ENCODE measurements at places on chromosomes 4 and X. TPM values are rescaled to one million over a fixed set of nuclear protein-coding genes. Genes with fewer than 3 reads are reported as not detected.
A peak's percentile ranks its signal among the peaks of the same experiment; 100 is the strongest.

Gene GSX2
- not detected for polyA plus RNA-seq

- no peak for DNase-seq
Observed at GRCh38 chr4:87498446-87498900, 30.7 kb downstream of the SPARCL1 start.

- DNase-seq: no peak
Observed at GRCh38 chr4:78661921-78662521, 110.5 kb downstream of the ANXA3 start.

- no peak for DNase-seq
Observed at GRCh38 chrX:139920316-139920715, 12.5 kb downstream of the ATP11C start.

Gene GAGE12J
- polyA plus RNA-seq: not detected

DNA sequence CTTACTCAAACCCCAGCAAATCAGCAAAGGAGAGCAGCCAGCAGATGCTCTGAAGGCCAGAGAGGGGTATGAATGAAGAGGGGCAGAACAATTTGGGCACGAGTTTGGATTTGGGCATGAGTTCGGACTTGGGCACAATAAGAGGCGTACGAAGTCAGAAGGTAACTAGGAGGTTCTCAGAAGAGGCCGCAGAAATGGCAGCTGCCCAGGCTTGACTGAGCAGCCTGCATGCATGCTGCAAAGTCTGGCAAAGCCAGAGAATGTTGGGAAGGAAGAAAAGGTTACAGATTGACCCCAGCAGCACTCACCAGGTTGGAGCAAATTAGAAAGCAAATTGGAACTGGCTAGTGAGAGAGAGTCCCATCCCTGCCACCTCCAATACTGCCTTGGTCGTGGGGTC lies 15.2 kb downstream of the CCDC149 start:
- DNase-seq: no peak

DNA sequence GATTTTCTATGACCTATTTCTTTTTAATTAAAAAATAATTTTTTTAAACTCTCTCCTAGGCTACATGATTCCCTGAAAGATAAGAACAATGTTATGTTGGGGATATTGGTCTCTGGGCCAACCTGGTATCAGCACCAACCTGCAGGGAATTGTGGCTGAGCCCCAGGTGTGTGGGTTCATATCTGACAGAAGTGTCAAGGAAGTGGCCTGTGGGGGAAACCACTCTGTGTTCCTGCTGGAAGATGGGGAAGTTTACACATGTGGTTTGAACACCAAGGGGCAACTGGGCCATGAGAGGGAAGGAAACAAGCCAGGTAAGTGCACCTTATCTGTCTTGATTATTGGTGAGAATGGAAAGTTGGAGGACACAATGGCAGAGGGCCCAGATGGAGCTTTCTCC lies 13.5 kb downstream of the HERC3 start:
- DNase-seq: peak; percentile 31

DNA sequence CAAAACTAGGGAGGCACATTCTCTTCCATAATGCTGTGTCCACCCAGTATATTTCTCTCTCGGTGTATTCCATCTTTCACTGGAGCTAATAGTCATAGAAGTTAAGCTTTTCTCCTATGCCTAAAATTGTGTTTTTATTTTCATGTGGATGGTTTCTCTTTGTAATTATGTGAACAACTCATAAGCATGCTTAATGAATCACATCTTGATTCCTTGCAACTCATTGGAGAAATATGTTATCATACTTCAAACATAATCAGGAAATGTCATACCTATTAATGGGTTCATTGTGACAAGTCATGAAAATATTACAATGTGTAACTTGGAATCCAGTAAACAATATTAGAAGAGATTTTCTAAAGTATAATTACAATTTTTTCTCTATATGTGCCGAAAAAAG lies 186.3 kb downstream of the SLC7A11 start:
- DNase-seq: no peak

Gene MAGEA1
- polyA plus RNA-seq: not detected

Gene GRPEL1
- polyA plus RNA-seq: 77.2 TPM

DNA sequence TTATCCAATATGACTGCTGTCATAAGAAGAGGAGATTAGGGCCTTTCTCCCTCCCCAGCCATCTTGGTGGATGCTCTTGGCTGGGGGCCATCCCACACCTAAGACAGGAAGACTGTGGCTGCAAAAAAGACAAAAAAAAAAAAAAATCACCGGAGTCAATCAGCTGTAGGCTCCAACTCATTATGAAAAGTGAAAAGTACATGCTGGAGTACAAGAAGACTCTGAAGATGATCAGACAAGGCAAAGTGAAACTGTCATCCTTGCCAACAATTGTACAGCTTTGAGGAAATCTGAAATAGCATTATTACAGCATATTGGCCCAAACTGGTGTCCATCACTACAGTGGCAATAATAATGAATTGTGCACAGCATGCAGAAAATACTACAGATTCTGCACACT lies 5.2 kb downstream of the EGFL6 start:
- DNase-seq: no peak

DNA sequence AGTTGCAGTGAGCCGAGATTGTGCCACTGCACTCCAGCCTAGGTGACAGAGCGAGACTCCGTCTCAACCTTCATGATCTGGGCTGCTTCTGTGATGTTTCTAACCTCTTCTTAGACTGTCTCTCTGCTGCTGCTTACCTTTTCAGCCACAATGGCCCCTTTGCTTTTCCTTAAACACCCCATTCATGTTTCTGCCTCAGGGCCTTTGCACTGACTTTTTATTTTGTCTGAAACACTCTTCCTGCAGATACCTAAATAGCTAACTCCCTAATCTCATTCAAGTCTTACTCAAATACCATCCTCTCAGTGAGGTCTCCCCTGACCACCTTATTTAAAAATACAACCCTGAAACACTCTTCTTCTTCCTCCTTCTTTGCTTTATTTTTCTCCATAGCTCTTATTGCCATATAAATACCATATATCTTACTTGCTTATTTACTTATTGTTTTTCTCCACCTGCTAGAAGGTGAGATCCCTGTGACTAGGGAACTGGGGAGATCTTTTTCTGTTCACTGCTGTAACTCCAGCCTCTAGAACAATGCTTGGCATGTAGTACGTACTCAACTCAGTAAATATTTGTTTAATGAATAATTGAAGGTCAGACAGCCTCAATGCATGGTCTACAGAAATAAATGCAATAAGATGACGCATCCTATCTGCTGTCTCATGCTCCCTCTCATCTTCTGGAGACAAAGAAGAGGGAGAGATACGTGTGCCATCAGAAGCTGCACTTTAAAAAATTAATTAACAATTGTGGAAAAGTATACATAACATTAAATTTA lies 43.8 kb upstream of the SETD7 start:
- no peak for DNase-seq

DNA sequence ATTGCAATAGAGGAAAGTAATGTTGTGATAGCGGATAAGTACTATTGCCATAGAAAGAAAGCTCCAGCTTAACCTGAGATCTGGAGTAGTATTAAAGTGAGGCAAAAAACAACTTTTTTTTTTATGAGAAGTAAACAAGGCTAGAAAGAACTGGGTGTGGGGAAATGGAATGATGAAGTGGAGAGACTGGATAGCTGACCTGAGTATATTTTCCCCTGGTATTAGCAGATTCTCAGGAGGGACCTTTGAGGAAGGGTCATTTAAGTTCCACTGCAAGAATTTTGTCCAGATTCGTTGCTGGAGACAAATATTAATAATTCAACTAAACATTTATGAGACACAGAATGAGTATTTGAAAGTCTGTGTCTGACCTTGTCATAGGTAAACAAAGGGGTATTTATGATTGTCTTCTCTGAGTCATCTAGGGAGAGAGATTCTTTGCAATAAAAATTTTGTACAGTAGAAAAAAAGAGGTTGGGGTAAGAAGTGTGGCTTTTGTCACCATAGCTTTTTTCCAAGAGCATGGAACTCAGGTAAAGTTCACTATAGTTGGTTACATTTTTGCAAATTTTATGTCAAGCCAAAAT lies 2095.9 kb downstream of the ARAP2 start:
- DNase-seq: no peak

- no peak for DNase-seq
Observed at GRCh38 chrX:151879856-151880255, 32.8 kb upstream of the MAGEA4 start.

DNA sequence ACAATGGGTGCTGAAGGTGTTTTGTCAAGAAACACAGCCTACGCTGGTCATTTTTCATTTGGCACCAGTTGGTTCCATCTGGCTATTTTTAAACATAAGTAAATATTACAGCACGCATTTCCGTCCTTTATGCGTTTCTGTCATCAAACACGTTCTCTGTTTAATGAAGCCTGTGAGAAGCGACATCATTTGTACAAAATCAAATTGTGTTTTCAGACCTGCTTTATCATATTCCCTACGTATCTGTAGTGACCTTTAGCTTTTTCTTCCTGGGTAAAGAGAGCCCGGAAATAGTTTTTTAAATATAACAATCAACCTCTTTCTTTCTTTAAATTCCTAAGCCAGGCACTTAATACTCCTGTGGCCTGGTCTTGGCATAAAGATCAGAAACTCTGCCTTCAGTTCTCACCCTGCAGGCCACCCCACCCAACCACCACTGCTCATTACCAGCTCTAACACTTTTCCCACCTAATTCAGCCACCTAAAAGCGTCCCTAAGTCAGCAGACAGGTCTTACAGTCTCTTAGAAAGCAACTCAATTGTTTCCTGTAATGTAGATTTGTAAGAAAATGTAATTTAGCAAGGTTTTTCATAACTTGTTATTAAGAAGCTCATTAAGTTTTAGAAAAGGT lies 30.4 kb downstream of the ACSL1 start:
- no peak for DNase-seq

Gene TKTL2
- polyA plus RNA-seq: not detected

DNA sequence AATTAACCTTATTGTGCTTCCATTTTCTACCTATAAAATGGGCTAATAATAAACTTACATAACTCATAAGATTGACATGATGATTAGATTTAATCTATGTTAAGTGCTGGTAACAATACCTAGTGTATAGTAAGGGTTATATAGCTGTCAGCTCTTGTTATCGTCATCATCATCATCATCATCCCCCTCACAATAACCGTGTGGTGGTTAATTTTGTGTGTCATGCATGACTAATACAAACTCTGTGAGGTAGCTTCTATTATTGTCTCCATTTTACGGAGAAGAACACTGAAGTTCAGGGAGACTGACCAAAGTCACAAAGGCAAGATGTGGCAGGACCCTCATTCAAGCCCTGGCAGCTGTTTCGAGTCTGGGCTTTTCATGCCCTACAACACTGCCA lies 211.3 kb downstream of the PALLD start:
- no peak for DNase-seq

Gene PARM1
- 0.28 TPM for polyA plus RNA-seq

- DNase-seq: no peak
Observed at GRCh38 chrX:16587836-16588235, 62.1 kb upstream of the S100G start.

Gene HMX1
- not detected for polyA plus RNA-seq

DNA sequence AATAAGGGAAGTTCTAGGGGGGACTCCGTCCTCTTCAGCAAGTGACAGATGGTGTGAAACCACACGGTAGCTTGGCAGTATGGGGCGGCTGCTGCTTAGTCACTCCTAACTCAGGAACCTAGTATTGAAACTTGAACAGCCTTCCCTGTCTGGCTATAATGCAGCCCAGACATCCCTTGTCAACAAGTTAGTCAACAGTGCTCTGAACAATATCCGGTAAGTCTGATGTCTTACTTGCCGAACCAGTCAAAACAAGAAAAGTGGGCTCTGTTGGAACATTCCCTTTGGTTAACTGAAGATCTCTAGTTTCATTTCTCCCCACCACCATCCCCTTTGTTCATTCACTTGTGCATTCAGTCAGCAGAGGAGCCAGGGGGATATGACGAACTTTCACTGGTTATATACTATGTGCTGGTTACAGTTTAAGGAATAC lies 18.7 kb upstream of the CXCL13 start:
- DNase-seq: peak; percentile 10

DNA sequence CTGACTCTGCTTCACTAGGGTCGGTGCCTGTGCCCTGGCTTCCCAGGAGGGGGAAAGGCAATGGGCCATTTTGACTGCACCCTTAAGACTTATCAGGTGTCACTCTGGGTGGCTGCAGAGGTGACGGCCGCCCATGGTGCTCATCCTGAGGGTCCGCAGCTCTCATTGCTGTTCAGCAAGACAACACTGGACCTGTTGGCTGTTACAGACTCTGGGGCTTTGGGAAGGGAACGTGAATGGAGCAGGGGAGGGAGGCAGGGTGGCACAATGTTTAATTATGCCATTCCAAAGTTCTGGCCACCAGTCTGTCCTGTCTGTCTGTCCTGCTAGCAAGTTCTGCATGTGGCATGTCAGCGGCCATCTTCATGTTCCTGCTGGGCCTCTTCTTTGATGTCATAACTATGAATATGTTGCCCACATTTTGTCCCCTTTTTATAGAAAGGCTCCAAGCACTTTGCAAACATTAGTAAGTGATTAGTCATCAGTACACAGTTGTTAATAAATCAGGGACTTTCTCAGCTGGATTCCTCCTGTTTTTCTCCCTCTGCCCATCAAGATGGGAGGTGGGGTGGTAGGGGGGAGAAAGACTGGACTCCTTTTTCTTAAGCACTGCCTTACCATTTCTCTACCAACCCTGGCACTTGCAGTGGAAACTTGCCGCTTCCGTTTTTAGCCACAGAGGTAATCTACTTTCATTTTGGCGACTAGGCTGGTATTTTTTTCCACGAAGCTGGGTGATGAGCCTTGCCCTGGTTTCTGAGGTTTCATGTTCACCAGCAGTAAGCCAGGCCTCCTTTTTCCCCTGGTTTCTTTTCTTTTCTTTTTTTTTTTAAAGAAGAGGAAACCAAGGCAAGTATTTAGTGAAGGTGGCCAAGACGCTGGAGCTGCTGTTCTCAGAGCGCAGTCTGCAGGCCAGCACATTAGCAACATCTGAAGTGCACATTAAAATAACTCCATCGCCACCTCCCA lies 88.6 kb upstream of the TRIM2 start:
- peak; percentile 85 for DNase-seq

DNA sequence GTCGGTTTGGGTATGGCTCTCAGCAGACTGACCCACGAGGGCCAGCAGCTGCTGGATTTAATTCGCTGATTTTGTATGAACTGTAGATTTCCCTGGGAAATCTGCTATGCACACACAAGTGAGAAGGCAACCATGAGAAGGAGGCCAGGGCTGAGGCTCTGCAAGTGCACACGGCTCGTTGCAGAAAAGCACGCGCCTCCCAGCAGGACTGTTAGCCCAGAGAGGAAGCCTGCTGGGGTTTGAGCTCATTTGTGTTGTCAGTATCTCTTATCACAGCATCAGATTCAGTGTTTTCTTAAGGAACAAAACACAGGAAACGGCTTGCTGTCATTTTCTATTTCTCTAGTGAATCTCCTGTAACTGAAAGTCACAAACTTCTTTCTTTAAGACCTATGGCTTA lies 296.2 kb upstream of the FAT1 start:
- no peak for DNase-seq

Gene USP17L13
- not detected for polyA plus RNA-seq

Gene RIBC1
- not detected for polyA plus RNA-seq

GRCh38 chr4:5810151-5810550 lies 82.7 kb downstream of the CRMP1 start:
- DNase-seq: no peak

DNA sequence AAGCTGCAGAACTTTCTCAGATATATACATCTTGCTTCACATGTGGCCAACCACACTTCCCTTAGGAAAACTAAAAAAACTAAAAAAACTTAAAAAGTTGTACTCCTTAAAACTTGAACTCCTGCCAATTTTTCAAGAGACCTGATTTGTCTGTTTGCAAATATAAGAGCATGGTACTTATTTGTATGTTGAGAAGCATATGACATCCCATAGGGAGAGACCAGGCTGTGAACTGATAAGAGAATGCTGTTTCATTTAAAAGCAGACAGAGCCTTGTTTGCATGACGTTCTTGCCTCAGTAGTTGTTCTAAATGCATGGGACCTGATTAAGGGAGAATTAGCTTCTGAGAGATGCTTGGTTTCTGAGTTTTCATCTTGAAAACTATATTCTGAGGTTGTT lies 169.9 kb downstream of the GPC3 start:
- no peak for DNase-seq
